ENCODE measurements at places on chromosomes 6 and 20.

GRCh38 chr6:34056305-34057108, 89.4 kb downstream of the GRM4 start:
- peak; percentile 77 for DNase-seq

DNA sequence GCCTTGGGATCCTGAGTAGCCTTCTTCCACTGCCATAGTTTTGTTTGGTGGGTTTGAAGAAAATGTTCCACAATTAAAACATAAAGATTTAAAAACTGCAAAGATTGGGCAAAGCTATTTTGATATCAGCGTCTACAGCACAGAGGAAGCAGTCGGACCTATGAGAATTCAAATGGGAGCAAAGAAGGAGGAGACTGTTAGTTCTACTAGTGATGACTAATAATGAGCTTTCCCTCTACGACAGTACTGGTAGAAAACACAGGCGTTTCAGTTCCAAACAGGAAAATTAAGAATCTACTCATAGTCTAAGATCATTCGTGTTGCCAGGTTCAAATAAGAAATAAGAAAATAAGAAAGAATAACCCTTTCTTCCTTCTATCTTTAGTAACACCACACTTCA, 121.2 kb downstream of the INSM1 start:
- no peak for DNase-seq

DNA sequence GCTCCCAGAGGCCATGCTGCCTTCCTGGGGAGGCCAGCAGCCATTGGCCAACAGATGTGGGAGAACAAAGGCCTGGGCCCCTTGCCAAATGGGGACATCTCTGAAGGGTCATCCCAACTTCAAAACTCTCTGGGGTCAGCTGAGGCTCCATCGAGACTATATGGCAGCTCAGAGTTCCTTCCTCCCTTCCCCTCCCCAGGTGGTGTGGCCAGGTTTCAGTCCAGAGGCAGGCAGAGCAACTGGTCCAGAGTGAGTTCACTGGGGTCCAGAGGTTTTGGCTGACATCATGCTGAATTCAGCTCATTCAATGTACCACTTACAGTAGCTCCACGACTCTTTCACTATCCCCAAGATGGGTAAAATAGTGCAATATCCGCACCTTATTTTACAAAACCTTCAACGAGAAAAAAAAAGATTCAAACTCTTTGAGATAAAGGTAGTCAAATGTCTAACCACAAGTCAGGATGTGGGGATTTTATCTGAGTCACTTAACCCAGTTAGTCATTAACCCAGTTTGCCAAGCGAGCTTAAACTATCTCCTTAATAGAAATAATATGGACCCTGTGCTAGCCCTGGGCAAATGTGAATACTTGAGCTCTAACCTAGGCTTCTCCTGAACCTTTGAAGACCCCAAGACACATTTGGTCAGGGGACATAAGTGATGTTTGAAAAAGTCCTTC, 108.4 kb upstream of the PLEKHG1 start:
- DNase-seq = no peak

DNA sequence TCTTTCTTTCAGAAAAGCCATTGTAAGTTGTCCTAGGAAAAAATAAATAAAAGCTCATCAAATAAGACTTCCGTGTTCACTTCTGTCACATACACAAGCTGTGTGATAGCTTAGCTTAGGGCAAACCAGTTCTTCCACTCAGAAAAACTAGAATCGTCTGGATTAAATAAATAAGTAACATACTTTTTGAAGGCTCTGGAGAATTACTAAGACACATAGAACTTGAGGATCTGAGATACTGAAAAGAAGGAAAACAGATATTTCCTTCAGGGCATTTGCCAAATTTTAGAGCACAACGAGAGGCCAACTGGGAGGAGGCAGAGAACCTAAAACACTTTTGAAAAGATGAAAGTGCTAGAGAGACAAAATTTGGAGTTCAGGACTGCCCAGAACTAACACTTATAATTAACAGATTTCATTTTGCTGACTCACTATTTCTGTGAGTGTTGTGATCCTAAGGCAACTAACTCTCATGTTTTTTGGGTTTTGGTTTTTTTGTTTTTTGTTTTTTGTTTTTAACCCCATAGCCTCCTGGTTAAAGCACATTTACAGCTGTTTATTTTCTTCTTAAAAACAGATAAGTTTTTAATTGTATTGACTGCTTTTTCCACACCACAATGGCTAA, 38.7 kb upstream of the THEMIS start:
- no peak for DNase-seq

DNA sequence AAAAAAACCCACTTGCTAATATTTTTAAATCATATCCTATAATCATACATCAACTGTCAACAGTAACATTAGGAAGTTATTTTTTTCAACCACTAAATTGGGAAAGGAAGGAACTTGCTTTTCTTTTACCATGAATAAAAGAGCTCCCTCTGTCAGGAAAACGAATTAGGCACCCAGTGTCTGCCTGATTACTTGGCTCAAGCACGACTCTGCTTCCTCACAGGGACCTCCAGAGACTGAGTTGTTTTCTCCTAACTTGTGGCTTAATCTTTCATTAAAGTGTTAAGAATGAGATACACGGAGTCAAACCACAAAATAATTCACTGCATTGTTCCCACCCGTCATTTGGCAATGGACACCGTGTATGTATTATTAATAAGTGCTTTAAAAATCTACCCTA, 1405.1 kb upstream of the EYS start:
- no peak for DNase-seq

Data from transverse colon (tissue), 4 donors.